ENCODE measurements at places on chromosomes 5 and 9.

DNA sequence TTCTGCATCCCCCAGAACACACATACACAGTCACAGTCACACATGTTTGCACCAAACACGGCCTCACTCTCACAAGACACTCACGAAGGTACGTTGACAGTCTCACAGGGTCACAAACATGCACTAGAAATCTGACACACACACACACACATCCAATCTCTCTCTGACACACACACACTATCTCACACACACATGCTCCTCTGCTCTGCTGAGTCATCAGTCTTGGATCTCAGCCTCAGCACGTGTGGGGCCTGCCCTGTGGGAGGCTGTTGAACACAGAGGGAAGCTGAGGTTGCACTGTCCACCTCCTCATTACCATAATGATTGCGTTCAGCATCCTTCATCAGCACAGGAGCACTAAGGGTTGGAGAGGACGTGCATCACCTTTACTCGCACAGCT lies 188.8 kb downstream of the MTRR start:
- peak; percentile 37 for DNase-seq

- no peak for DNase-seq
These were observed 101.9 kb upstream of the S1PR3 start for GRCh38 chr9:88889386-88889785.

GRCh38 chr5:116487045-116487444 lies 87.6 kb downstream of the SEMA6A start:
- DNase-seq = no peak

- no peak for DNase-seq
These were observed 61.0 kb upstream of the ADAMTS19 start for GRCh38 chr5:129399069-129399468.

DNA sequence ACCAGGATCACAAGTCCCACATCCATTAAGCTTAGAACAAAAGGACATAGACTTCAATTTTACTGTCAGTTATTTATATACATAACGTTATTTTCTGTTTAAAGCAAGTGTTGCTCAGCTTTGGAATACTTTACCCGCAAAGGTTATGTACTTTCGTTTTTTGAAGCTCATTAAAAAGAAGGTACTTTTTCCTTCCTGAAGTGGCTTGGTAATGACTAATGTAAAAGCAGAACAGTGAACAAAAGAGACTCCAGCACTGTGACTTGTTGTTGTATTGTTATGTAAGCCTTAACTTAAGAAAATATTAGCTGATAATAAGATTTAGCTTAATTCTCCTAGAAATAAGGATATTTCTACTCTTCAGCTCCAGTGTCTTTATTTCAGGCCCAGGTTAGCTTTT lies 97.3 kb upstream of the SLCO6A1 start:
- no peak for DNase-seq

DNA sequence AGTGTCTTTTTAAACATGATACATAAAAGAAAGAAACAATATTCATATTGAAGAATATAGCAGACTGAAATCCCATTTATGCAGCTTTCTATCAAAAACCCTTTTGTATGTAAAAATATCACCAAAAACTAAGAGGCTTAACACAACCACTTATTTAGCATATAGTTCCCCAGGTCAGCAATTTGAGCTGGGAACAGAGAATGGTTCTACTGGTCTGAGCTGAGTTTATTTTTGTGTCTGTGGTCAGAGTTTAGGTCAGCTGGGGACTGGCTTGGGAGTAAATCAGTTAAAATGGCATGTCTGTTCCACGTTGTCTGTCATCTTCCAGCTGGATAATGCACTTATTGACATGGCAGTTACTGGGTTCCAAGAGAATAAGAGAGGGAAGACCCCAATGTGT lies 165.0 kb downstream of the TMEM232 start:
- no peak for DNase-seq

DNA sequence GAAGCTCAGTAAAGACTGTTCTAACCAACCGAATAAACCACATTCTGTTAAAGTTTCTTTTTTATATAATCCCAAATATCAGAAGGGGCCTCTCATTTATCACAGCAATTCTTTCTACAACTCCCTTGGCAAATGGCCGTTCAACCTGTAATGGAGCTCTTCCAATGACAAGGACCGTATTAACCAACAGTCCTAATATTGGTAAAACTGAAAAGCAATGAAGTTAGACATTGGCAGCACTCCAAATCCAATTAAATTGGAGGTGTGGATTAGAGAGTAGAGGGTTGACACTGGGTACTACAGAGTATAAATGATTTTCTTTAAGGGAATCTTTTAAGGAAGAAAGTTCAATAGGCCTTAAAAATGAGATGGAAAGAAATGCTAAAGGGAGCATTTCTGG lies 842 bp downstream of the TMED7 start:
- no peak for DNase-seq

GRCh38 chr5:82519558-82519957 lies 241.4 kb upstream of the RPS23 start:
- DNase-seq = no peak

GRCh38 chr5:130541617-130542221 lies 623.3 kb downstream of the HINT1 start:
- peak; percentile 86 for DNase-seq

- no peak for DNase-seq
These were observed 3.2 kb downstream of the MAP3K1 start for GRCh38 chr5:56818450-56819037.

DNA sequence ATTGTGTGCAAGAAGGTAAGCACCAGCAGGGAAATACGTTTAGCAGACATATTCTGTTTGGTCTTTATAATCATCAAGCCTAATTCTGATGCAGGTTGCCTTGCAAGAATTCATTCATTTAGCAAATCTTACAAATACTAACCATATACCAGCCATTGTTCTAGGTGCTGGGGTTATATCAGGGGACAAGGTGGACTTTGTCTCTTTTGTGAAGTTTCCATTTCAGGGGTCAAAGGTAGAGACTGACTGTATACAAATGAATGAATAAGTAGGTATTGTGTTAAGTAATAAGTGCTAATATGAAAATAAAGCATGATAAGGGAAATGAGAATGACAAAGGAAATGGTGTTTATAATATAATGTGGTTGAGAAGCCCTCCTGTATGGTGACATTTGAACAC lies 64.0 kb downstream of the LNPEP start:
- DNase-seq = no peak

GRCh38 chr5:95043648-95044047 lies 241.2 kb downstream of the MCTP1 start:
- DNase-seq = no peak

- no peak for DNase-seq
These were observed 297.8 kb downstream of the EPB41L4A start for GRCh38 chr5:112121258-112121657.

DNA sequence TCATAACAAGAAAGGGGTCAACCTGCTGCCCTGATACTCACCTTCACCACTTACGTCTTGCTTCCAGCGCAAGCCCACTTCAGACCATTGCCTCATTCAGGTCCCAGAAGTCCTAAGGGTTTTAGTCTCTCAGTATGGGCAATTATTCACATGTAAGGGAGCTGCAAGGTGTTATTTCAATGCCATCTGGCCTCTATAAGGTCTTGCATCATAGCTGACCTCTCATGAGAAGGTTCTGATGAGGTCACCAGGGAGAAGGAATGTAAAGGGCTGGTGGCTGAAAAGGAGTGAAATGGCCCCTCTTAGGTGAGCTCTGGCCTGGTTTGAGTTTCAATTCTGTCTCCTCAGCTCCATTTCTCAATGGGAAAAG lies 1.5 kb upstream of the MARCHF3 start:
- DNase-seq = no peak

DNA sequence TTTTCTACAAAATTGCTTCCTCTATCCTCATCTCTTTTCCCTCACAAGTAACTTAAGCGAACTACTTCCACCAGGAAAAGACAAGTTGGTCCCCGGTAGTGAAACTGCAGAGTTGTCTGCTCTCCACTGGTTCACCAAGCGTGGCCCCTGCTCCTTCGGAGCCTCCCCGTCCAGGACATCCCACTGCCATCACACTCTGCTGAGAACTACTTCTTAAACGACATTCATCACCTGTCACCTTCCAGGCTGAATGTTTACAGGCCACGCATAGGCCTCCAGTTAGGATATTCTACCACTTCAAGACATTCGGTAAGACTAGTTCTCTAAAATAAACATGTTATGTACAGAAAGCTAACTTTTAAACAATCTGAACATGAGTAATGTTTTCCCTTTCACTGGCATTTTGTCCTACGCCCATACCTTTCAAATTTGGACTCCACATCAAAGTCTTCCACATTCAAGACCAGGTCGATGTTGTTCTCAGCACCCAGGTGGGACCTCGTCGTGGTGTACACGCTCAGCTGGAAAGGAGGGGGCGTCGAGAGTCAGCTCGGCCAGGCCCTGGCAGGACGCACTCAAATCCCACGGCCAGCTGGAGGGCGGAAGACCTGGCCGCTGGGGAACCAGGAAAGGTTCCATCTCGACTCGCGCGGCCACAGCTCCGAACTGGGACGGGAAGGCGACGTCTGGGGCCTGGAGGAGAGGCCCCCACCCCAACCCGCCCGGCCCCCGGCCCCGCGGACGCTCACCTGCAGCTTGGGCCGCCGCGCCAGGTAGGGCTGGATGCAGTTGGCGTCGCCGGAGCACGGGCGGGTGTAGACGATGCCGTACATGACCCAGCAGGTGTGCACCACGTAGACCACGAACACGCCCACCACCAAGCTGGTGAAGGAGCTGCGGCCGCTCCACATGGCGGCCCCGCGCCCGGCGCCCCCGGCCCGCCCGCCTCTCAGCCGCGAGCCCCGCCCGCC lies 683 bp downstream of the CLPTM1L start:
- no peak for DNase-seq

DNA sequence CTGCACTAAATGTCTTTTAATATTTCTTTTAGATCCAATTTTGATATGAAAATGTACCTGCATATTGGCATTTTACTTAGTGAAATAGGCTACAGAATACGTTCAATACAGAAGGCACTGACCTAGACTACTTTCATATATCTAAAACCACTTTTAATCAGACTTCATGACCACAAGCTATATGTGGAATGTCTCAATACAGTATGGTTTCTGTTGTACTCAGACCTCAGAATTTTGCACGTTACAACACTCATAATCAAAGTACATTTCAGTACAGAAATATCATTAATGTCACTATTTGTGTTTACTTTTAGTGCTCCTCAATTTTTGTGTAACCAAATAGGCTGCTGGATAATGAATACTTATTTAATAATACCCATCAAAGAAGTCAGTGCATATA lies 74.8 kb downstream of the MEF2C start:
- no peak for DNase-seq

DNA sequence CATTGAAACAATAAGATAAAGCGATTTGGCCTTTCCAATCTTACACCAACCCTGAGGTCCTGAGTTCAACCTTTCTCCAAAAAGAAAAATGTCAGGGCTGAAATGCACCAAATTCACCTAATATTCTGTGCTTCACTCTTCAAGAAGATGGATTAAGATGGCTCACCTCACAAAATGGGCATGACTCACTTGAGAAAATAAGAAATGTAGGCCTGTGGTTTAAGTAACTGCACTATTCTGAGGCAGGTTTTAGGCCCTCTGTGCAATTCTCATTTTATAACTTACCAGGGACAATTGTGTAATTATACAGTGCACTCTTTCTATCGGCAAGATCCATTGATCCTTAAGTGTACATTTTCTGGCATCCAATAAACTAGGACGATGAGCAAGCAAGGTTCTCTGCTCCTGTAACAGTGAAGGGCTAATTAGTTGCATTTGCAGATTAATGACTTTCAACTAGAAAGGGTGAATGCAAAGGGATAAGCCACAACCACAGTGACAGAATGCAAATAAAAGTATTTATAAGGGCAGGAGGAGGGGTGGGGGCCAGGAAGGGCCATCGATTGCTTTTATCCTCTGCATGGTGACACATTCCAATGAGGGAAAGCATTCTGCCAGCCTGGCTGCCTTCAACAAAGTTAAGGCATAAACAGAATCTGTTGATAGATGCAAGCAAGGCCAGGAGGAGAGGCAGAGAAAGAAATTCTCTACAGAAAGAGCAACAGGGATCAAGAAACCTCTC lies 214.5 kb downstream of the CAAP1 start:
- no peak for DNase-seq

DNA sequence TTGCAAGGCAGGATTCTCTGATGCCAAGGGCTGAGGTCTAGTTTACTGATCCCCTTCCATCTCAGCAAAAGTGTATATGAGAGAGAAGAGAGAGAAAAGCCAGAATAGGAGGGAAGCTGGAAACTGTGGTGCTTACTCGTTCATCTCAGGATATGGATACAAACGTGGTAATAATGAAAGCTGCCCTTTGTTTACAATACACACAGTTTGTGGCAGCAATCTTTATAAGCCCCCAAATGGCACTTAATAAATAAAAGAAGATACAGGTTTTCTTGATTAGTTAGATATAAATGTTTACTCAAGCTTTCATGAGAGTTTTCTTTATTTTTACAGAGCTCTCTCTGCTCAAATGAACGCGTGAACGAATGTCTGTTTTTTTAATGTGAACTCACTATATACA lies 57.7 kb downstream of the PRDM6 start:
- DNase-seq = no peak

DNA sequence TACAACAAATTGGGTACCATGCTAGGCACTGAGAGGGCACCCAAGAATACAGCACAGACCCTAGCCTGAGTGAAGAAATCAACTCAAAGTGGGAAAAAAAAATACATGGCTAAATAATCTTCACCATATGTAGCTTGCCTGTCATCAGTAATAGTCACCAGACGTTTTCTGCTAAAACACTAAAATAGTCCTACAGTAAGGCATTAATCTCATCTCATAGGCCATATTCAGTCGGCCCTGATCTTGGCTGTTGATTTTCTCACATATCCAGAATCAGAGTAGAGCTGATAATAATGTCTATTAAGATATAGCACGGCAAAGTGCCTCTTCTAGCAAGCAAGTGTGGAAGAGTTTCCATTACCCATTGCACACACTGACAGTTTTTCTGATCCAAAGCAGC lies 322.1 kb upstream of the SLC30A5 start:
- no peak for DNase-seq

- no peak for DNase-seq
These were observed 22.0 kb downstream of the MAP3K1 start for GRCh38 chr5:56837381-56837780.

DNA sequence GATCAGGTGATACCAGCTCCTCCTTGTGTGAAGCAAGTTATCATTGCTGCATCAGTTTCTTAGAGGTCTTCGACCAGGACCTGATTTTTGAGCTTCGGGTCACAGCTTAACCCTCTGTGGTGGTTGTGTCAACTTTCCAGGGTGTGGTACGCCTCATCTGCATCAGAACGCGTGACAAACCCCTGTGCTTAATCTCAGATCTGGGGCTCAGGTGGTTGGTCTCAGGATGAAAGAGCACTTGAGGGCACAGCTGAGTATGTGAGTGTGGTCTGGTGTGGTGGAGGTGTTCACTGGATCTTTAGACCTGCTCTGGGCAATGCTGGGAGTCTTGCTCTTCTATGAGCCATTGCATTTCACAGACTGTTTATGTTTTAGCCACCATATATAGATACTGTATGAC lies 64.1 kb downstream of the OSTF1 start:
- no peak for DNase-seq

DNA sequence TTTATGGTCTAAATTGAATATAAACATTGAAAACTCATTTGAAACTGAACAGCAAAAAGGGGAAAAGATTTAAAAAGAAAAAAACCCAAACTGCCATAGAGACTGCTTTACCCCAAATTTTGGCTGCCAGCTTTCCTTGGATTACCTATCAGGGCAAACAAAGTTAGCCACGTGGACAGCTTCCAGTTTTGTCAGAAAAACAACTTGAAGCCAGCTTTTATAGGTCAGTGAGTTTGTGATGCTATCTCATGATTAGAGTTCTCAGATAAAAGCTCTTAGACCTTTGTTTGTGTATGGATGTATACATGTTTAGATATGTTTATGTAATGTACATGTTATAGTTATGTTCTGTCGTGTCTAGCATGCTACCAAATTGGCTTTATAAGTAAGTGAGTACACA lies 16.1 kb downstream of the FBP2 start:
- DNase-seq = no peak
